Activated T-cell treated with anti-CD3 and anti-CD28 coated beads for 48 hours (primary cell): ENCODE measurements at places on chromosomes 2 and 18.

- DNase-seq, result no peak
Measured at GRCh38 chr2:241118737-241119505, 16.8 kb upstream of the MTERF4 start.

DNA sequence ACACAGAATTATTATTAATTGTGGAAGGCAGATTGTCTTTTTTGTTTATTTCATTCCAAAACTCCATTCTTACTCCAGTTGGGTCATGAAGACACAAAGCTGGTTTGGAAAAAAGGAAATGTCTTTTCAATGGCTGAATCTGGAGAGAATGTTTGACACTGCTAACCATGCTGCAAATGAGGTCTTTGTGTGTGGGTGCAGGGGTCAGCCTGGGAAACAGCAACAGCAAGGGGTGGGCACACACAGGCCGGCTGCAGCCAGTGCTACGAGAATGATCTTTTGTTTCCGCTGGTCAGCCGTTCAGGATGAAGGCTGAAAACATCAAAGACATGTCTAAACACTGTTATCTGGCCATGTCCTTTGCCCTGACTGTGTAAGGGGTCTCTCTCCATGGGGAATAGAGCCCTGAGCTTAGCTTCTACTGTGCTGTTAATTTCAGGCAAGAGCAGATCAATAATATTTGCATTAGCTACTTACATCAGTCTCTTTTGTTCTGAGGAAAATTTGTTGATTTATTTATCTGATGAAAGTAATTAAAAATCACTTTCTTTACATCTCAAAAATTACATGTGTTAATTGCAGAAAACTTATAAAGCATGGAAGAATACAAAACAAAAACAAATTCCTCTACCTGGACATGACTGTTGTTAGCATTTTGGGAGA is 33.3 kb upstream of the E2F6 start:
- DNase-seq, result no peak

- DNase-seq, result no peak
Measured at GRCh38 chr2:240722796-240723735, 31.4 kb downstream of the AQP12A start.

DNA sequence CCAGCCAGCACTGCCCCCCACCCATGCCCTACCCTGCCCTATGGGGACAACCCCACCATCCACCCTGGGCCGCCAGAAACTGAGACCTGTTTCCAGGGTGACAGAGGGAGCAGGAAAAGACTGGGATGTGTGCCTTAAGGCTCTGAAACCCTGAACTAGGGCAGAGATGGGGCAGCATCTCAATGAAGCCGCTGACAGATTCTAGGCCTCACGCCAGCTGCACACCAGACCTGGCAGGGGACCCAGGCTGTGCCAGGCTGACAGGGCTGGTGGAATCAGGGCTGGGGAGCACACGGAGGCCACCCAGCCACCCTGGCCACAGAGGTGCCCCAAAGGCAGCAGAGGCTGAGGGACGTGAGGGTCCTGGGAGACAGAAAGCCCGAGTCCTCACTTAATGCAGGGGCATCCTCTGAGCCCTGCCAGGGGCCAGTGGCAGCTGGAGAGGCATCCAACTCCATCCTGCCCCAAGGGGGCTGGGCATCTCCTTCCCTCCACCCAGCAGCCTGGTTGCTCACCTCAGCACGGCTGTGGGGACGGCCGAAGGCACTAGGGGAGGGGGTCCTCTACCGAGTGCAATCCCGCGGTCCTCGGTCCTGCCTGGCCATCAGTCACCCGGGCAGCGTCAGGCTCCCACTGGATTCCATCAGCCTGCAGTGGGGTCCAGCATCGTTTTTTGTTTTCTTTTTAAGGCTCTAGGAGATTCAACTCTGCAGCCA is 169.2 kb downstream of the ZFP36L2 start:
- no peak for DNase-seq

DNA sequence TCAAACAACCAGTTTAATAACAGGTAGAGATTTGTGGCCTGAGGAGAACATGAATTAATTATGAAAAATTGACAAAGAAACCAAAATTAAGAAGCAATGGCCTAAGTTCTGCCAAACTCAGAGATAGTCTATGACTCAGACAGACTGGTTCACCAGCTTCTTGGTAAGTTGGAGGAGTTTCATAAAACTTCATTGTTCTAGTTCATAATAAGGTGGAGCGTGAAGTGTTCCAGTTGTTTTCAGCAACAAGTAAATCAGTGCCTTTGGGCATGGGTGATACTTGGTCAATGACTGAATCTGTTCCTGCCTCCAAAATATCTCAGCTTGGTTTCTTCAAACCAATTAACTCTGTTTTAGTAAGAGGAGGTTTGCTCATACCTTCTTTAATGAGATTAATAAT is 40.0 kb downstream of the SLC40A1 start:
- no peak for DNase-seq

- no peak for DNase-seq
Measured at GRCh38 chr18:63119647-63120046, 199.9 kb downstream of the BCL2 start.

- DNase-seq, result no peak
Measured at GRCh38 chr2:207235621-207236020, 69.9 kb upstream of the KLF7 start.

- DNase-seq, result no peak
Measured at GRCh38 chr2:1651121-1652033, 92.9 kb downstream of the PXDN start.

GRCh38 chr18:49647496-49648168 is 85.8 kb downstream of the LIPG start:
- no peak for DNase-seq

- DNase-seq, result no peak
Measured at GRCh38 chr2:108971661-108972566, 17.1 kb downstream of the EDAR start.

DNA sequence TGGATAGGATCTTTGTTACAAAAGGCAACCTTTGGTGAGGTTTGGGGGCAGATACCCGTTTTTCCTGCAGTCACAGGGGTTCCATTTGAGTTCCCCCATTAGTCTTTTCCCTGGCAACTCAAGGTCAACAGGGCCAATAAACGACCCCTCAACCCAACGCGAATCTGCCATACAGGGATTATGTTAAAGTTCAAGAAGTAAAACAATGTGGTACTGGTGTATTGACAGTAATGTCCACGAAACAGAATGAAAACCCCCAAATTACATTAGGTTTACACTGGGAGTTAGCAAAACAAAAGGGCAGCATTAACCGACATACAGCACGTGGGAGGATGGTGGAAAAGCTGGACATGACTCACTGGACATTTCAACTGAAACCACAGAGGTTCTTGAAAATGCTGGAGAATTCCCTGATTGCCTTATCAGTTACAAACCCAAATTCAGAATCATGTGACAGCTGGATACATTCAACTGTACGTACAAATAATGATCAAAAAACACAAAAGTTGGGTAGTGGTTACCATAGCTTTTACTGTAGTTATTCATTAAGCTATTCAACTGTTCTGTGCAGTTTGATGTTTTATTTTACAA is 4.9 kb upstream of the IMP4 start:
- DNase-seq, result no peak

GRCh38 chr2:164984428-164984827 is 29.1 kb upstream of the SLC38A11 start:
- DNase-seq, result no peak
